ENCODE measurements at places on chromosomes 4 and X.

GRCh38 chr4:22070256-22070655 lies 121.7 kb upstream of the KCNIP4 start:
- DNase-seq, result no peak

DNA sequence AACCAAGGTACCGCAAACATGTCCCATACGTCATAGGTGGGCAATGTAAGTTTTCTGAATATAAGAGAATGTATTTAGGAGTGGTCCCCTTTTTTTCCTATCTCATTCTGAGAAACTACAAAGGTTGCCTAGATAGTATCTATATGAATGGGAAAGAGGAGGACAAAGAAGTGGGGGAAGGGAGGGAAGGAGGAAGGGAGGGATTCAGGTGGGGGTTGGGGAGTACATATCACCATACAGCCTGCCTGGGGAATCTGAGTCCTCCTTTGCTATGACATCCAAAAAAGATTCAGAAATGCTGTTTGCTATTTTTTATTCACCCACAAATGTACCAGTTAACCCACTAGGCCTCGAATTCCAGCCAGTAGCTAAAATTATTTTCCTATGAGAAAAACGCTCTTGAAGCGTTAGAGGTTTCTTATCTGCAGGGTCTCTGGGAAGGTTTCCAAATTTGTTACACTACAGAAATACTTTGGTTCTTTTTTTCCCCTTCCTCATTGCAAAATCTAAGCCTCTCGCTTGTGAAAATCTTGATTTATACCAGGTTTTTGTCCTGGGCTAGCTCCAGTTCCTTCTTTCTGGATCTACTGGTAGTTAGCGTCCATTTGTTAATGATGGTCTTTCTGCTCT lies 212.9 kb downstream of the NSUN7 start:
- DNase-seq, result no peak

DNA sequence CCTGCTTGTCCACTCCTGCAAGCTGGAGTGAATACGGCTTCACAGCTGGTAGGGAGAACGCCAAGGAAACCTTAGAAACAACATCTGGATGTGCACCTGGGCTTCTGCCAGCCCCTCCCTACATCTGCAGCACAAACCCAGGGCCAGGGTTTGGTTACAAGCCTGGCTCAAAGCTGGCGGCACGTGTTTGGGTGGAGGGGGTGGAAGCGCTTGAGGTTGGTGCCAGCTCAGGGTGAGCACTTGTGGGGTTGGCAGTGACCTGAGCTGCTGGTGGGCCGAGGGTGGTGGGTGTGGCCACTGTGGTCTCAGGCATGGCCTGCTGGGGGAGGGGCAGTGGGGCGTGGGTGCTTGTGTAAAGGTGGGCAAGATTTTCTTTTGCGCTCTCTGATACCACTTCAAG lies 15.6 kb downstream of the ELF4 start:
- DNase-seq, result no peak

DNA sequence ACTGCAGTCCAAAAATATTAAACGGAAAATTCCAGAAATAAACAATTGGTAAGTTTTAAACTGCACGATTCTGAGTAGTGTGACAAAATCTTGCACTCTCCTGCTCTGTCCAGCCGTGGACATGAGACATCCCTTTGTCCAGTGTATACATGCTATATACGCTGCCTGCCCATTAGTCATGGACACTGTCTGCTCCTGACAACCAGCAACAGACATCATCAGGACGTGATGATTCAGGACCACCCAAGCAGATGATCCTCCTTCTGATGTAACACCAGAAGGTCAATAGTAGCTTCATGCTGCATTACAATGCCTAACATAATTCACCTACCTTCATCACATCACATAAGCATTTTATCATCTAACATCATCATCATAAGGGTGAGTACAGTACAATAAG lies 36.3 kb downstream of the ATRX start:
- no peak for DNase-seq

DNA sequence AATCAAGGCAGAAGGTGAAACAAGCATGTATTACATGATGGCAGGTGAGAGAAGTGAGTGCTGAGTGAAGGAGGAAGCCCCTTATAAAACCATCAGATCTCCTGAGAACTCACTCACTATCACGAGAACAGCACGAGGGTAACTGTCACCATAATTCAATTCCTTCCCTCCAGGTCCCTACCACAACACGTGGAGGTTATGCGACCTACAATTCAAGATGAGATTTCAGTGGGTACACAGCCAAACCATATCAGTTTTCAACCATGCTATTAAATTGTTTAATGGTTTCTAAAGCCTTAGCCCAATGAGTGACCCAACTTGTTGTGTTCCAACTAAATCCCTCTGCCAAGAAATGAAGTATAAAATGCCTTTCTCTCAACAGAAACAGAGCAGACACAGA lies 519.8 kb downstream of the GBA3 start:
- DNase-seq, result no peak

- DNase-seq, result no peak
These were observed 367.3 kb upstream of the CASK start for GRCh38 chrX:42290608-42291007.

DNA sequence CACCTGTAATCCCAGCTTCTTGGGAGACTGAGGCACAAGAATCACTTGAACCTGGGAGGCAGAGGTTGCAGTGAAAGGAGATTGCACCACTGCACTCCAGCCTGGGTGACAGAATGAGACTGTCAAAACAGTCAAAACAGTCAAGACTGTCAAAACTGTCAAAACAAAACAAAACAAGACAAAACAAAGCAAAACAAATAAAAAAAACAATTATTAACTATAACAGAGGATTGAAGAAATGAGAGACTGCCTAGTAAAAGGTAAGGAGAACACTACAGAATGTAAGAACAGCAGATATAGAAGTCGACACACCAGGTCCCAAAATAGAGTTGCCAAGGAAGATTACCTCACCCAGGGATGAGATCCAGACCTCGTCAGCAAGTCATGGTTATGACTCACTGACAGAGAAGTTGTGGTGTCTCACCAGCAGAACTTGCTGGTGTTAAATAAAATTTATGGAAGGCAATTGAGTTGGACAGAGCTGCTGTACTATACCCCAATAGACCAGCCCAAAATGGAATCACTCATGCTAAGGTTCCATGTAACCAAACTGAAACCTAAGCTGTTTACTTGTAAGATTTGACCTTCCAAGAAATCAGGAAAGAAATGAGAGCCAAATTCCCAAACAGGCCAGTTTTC lies 32.1 kb upstream of the GK start:
- DNase-seq, result peak; percentile 17

DNA sequence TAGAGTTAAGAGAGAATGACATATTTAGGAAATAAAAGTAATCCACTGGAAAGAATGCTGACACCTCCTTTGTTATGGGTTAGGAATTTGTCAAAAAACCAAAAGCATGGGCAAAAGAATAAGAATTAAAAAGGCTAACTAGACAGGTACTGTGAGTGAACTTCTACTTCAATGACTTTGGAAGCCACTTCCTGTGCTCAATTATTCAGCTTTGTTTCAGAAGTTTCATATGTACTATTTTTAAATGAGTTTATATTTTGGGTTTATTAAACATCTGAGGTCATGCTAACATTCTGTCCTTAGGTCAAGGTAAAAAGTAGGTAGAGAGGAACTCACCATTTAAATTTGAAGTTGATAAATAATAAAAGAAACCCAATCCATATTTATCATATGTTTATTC lies 106.7 kb upstream of the CXorf51A start:
- DNase-seq, result no peak

GRCh38 chr4:105162123-105162796 lies 15.6 kb downstream of the TET2 start:
- no peak for DNase-seq

GRCh38 chrX:50876551-50876950 lies 34.0 kb upstream of the BMP15 start:
- DNase-seq, result no peak

DNA sequence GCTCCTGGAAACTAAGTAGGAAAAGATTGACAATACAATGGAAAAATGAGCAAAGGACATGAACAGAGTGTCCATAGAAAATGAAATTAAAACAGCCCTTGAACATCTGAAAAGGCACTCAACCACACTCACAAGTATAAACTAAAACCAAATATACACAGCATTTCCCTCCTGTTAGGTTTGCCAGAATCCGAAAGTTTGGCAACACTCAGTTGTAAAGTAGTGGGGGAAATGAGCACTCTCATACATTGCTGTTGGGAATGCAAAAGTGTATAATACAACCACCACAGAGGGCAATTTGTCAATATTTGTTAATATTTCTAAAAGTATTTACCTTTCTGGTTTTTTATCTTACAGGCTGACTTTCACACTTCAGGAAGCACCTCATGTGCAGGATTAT lies 84.2 kb upstream of the TMEM164 start:
- no peak for DNase-seq

DNA sequence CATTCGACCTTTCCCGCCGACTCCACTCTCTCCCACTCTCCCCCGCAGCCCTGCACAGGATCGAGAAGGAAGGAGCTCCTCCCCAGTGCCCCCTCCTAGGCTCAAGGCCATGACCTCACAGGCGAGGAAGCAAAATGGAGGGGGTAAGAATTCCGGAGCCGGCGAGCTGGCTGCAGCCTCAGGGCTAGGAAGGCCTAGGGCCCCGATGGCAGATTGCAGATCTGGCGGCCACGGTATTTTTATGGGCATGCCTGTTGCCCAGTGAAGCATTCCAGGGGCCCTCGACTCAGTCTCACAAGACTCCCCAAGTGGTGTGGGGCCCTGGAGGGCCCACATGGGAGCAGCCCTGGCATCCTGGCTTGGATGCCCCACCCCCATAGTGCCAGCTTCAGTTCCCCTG lies 942 bp upstream of the L1CAM start:
- no peak for DNase-seq

DNA sequence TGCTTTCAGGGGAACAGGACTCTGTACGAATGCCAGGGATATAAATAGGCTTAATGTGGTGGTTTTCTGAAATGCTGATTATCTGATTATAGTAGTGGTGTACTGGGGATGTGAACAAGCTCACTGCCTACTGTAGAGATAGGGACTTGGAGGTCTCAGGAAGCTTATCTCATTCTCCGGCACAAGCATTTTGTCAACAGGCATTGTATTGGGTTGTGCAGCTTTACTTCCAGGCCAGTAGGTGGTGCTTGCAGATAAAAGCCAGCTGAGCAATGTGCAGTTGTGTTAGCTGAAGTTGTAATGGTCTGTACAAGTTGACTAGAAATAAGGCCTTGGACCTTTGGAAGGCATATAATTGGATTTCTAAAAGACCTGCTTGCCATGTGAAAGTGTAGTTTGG lies 49.5 kb upstream of the TMLHE start:
- no peak for DNase-seq

DNA sequence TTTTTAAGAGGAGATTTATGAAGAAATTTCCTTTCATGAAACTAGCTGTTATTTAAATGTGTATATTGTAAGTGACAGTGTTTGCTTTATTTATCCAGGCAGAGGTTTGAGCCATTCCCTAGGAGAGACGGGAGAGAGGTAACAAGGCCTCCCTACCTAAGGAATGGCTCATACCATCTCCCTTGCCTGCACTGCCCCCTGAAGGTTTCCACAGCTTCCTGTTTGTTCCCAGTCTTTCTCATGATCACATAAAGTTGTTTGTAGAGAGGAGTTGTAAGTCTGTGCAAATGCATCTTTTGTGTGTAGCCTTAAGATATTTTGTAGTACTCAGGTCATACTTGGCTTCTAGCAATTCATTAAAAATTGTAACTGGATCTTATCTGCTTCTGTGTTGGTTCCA lies 1504.5 kb upstream of the PCDH10 start:
- no peak for DNase-seq

GRCh38 chr4:105140684-105141490 lies 5.8 kb upstream of the TET2 start:
- DNase-seq, result no peak

GRCh38 chr4:168293386-168293975 lies 25.1 kb downstream of the DDX60 start:
- DNase-seq, result no peak

DNA sequence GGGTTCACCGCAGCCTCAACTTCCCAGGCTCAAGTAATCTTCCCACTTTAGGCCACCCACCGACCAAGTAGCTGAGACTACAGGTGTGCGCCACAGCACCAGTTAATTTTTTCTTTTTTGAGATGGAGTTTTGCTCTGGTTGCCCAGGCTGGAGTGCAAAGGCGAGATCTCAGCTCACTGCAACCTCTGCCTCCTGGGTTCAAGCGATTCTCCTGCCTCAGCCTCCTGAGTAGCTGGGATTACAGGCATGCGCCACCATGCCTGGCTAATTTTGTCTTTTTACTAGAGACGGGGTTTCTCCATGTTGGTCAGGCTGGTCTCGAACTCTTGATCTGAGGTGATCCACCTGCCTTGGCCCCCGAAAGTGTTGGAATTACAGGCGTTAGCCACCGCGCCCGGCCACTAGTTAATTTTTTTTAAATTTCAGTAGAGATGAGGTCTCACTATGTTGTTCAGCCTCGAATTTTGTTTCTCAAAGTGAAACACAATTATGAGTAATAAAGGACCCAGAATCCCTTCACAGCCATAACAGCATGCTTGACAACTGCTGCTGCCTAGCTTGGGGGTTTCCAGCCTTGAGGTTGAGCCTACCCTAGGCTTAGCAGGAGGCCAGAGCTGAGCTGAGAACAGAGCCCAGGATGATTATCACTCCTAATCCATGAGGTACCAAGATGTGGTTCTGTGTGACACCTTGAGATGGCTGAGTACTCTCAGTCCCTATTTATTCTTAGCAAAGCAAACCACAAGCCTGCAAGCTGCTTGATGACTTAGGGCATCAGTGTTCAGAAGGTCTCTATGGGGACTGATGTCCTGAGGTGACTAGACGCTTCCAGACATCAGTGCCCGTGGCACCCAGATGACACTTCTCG lies 41.6 kb upstream of the NKRF start:
- DNase-seq, result no peak

- no peak for DNase-seq
These were observed 57.6 kb downstream of the UGT2B11 start for GRCh38 chr4:69156913-69157312.

- no peak for DNase-seq
These were observed 39.3 kb downstream of the SCFD2 start for GRCh38 chr4:53326535-53326934.

DNA sequence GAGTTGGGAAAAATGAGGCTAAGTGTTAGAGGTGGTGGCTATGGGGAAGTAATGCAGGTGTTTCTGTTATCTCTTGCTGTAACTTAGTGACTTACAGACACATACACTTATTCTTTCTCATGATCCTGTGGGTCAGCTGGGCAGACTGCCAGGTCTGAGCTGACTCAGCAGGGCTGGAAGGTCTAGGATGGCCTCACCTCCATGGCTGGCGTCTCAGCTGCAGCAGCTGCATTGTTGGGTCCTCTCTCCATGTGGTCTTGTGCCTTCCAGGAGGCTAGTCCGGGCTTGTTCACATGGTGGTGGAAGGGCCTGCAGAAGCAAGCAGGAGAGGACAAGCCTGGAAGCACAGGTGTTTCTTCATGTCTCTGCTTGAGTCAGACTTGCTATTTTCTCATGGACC lies 172.7 kb downstream of the NHS start:
- no peak for DNase-seq

DNA sequence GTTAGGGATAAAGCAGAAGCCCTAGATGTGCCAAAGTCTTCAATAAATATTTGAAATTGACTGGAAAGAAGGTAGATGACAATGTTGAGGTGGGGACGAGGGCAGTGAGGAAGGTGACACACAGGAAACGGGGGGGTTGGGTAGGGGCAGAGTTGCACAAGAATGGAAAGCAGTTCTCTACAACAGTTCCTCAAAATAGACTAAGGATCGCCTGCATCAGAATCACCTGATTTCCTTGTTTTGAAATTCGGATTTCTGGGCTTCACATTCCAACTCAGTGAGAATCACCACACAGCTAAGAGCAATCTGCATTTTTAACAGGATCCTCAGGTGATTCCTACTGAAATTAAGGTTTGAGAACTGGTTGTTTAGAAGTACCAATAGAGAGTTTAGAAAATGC lies 70.6 kb downstream of the ARFIP1 start:
- no peak for DNase-seq

- DNase-seq, result no peak
These were observed 53.2 kb upstream of the ADRA2C start for GRCh38 chr4:3712936-3713335.

GRCh38 chrX:155857561-155857960 lies 23.6 kb upstream of the VAMP7 start:
- no peak for DNase-seq
